ENCODE measurements at places on chromosomes 7 and 10. TPM values are rescaled to one million over a fixed set of nuclear protein-coding genes. Genes with fewer than 3 reads are reported as not detected.
A peak's percentile ranks its signal among the peaks of the same experiment; 100 is the strongest.

MACC1 gene
- 17.4 TPM for total RNA-seq

GIMAP4 gene
- total RNA-seq = 2.1 TPM

LIPF gene
- not detected for total RNA-seq

ENKUR gene
- not detected for total RNA-seq

SCIN gene
- total RNA-seq = 19.5 TPM

GPR85 gene
- total RNA-seq = 0.31 TPM

NUTM2B gene
- total RNA-seq = 1.5 TPM

AGAP4 gene
- 11.3 TPM for total RNA-seq

FAM170B gene
- total RNA-seq = not detected

NKX1-2 gene
- 0.59 TPM for total RNA-seq

SFTPA1 gene
- not detected for total RNA-seq

HOXA6 gene
- not detected for total RNA-seq

DNA sequence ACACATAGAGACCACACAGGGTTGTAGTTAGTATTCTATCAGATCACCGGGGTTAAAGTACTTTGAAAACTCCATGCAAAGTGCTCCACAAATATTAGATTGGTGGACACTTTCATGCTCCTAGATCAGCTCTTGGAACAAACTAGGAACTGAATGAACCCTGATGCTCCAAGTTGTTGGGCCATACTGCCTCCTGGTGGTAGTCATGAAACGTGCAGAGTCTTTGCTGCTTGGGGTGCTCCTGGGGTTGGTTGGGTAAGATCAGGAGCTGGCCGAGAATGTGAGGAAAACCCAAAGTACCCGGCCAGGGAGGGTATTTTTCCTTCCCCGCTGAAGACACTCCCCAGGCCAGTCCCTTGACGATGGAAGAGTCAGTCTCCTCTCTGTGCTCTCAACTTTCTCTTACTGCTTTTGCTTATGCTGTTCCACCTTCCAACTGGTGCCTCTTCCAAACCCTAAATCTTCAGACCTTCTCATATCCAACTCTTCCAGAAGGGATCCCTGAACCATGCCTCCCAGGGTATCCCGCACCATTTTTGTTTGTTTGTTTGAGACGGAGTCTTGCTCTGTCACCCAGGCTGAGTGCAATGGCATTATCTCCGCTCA is 918 bp upstream of the RPEL1 start:
- peaks cover 36% of the 10 kb centered on the region for H3K4me1 ChIP-seq
- no peak overlapping the region for H3K27ac ChIP-seq
- DNase-seq = no peak
- no peak overlapping the region for H3K4me3 ChIP-seq
- H3K36me3 ChIP-seq = no peaks in the 10 kb centered on the region

DNA sequence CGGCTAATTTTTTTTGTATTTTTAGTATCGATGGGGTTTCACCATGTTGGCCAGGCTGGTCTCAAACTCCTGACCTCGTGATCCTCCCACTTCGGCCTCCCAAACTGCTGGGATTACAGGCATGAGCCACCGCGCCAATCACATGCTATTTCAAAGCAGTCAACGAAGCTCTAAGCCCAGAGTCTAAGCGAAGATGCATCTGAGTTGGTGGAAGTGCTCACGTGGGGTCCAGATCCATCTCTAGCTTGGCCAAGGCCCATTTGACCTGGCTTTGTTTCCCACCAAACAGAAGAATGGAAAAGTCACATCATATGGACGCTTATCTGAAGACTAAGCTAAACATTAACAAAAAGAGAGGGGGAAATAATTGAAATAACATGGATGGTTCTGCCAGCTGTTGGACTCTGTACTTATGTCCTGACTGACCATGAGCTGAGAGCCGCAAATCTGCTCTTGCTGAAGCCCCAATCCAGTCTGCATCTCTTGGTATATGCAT is 3.8 kb upstream of the GTF2I start:
- no peaks in the 10 kb centered on the region for H3K27me3 ChIP-seq
- no peak overlapping the region for H3K27ac ChIP-seq
- H3K4me1 ChIP-seq = peaks cover 11% of the 10 kb centered on the region
- no peak overlapping the region for H3K4me3 ChIP-seq

DNA sequence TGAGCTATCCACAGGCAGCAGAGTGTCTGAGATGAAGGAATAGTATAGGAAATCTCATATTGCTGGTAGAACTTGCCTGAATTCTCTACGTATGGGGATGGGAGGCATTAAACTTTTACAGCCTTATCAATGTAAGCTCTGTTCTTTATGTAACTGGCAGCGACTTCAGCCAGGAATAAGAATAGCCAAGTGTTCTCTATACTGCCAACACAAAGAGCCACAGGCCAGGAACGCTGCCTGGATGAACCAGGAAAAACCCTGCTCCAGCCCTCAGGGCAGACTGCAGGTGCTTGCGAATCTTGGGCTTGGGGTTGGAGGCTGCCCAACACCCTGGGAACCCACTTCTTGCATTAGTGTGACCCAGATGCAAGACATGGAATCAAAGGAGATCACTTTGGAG is 6.1 kb upstream of the OLAH start:
- H3K36me3 ChIP-seq = no peaks in the 10 kb centered on the region
- no peak overlapping the region for H3K4me3 ChIP-seq
- H3K27ac ChIP-seq = no peak overlapping the region
- no peaks in the 10 kb centered on the region for H3K4me1 ChIP-seq

DNA sequence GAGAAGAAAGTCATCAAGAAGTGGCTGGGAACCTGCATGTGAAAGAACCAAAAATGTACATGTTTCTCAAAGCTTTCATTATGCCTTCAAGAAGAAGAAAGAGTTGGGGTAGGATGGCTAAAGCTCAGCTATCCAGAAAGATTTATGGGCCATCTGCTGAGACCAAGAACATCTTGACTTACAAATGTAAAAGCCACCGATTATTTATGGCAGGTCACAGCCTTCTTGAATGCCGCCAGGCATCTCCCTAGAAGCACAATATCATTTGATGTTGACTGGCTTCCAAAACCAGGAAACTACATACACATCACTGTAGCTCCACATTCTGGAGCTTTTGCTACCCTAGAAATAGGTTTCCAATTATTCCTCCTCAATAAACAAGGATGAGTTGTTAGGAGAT is 254.2 kb upstream of the AOAH start:
- H3K4me3 ChIP-seq = no peak overlapping the region
- no peak for DNase-seq
- H3K27ac ChIP-seq = no peak overlapping the region
- H3K27me3 ChIP-seq = no peaks in the 10 kb centered on the region
- no peaks in the 10 kb centered on the region for H3K4me1 ChIP-seq
- H3K36me3 ChIP-seq = no peaks in the 10 kb centered on the region

DNA sequence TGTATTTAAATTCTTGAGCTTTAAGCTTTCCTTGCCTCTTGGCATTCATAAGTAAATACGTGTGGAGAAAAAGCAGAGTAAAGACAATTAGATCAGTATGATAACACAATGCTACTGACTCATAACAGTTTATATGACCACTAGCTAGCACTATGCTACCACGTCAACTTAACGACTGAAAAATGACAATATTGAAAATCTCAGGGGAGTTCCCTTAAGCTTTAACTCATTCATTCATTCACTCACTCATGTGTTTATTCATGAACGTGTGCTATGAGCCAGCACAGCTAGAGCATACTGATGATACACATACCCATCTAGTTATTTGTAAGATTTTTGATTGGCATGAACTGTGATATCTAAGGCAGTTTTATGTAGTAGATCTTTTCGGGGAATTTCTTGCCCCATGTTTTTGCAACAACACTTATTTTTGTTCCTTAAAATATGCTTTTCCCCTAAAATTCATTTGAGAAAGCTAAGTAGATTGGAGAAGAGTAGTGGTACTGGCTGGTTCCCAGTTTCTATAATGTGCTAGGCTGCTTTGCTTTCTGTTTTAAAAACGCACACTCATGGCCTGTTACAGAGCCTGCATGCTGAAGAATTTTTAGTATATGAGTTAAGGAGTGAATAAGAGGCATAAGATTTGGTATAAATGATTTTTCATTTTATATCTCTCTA is 57.4 kb upstream of the ACBD5 start:
- no peaks in the 10 kb centered on the region for H3K36me3 ChIP-seq
- H3K4me1 ChIP-seq = no peaks in the 10 kb centered on the region
- H3K27ac ChIP-seq = no peak overlapping the region

DNA sequence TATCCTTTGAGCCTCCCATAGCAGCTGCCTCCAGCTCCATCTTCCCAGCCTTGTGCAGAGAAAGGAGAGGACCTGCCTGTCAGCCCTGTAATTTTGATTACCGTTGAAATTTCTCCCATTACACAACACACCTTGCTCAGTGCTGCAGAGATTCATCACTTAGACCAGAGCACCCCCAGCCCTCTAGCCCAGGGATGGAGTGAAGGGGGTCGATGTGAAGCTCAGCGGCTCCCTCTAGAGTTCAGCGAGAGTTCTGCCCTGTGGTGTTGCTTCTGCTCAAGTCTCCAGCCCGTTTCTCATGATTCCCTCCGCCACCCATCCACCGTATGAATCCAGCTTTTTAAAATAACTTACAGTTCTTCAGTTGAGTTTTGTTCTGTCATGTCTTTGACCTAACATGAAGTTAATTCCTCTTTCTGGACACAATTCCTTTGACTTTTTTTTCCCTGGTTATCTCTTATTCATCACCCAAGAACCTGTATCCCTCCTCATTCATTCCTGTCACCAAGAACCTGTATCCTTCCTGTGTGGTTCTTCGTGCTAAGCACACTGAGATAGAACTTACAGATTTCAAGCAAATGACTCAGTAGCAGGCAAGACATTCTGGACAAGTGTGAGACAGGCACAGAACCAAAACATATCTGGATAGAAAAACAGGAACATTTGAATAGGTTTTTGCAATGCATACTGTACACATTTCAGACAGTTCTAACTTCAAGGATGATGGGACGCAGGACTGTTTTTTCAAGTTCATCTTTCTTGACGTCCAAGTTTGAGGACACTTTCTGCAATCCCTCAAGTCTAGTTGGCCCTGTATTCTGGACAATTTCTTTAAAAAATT is 35.0 kb upstream of the ZNF32 start:
- no peaks in the 10 kb centered on the region for H3K27me3 ChIP-seq
- H3K27ac ChIP-seq = no peak overlapping the region
- no peaks in the 10 kb centered on the region for H3K36me3 ChIP-seq
- DNase-seq = no peak

- H3K27me3 ChIP-seq = no peaks in the 10 kb centered on the region
- H3K4me1 ChIP-seq = no peaks in the 10 kb centered on the region
- H3K27ac ChIP-seq = no peak overlapping the region
- no peak overlapping the region for H3K4me3 ChIP-seq
- no peak for DNase-seq
- H3K36me3 ChIP-seq = no peaks in the 10 kb centered on the region
Observed at GRCh38 chr7:70406186-70406949, 725.6 kb upstream of the GALNT17 start.

DNA sequence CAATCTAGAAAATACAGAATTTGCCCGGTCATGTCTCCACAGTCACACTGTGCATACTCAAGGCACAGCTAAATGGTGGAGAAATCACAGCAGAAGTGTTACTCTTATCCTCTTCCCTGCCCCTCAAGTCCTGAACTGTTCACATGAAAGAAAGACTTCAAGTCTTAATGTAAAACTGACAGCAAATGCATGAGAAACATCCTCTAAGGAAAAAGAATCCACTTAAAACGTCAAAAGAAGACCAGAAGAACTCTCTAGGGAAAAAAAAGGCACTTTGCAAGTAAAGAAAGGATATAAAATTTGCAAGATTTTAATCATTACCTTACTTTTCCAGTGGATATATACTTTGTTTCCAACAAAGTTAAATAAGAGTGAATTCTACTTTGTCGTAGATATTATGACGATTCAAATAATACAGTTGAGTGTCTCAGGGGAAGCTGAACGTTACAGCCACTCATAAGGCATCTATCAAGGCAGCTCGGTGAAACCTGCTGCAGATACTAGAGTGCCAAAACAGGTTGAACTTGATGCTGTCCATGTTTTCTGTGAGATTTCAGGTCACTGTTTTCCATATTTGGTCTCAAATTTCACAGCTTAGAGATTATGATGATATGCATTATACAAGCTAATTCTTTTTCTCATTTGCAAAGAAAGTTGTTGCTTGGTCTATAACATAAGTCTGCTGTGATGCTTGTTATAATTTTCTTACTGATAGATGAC is 155.0 kb downstream of the CTTNBP2 start:
- H3K27ac ChIP-seq = no peak overlapping the region
- no peak for DNase-seq
- H3K36me3 ChIP-seq = no peaks in the 10 kb centered on the region
- no peaks in the 10 kb centered on the region for H3K4me1 ChIP-seq

DNA sequence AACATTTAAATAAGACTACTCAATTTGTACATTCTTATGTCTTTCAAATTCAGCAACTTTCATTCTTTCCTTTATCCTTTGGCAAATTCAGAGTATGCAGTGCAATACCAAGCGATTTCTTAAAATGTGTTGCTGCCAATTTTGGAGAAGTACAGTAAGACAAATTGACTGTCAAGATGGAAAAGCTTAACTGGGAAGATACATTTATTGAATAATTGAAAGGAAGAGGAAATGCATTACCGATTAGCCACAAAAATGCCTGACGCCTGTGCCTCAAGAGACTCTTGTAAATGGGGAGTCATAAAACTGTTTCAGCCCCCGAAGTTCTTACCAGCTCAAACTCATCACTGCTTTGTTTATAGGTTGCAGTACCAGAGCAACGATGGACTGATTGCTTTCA is 373.3 kb upstream of the GALNT17 start:
- no peak overlapping the region for H3K4me3 ChIP-seq
- no peaks in the 10 kb centered on the region for H3K4me1 ChIP-seq
- no peak for DNase-seq

- no peaks in the 10 kb centered on the region for H3K27me3 ChIP-seq
- H3K27ac ChIP-seq = no peak overlapping the region
- no peaks in the 10 kb centered on the region for H3K36me3 ChIP-seq
- no peak for DNase-seq
- peaks cover 6% of the 10 kb centered on the region for H3K4me1 ChIP-seq
Observed at GRCh38 chr7:106462365-106462859, 177.6 kb upstream of the NAMPT start.

GRCh38 chr7:122055073-122055472 is 89.0 kb downstream of the AASS start:
- no peak overlapping the region for H3K4me3 ChIP-seq
- no peaks in the 10 kb centered on the region for H3K4me1 ChIP-seq
- H3K27ac ChIP-seq = no peak overlapping the region

- peaks cover 63% of the 10 kb centered on the region for H3K27me3 ChIP-seq
- H3K27ac ChIP-seq = no peak overlapping the region
- peak overlapping the region; percentile 34 for H3K4me3 ChIP-seq
- no peak for DNase-seq
- no peaks in the 10 kb centered on the region for H3K36me3 ChIP-seq
Observed at GRCh38 chr7:130490888-130491804, 739 bp upstream of the MEST start.

- H3K27ac ChIP-seq = peak overlapping the region; percentile 78
- H3K27me3 ChIP-seq = peaks cover 3% of the 10 kb centered on the region
- no peak for DNase-seq
- peak overlapping the region; percentile 58 for H3K4me3 ChIP-seq
- H3K36me3 ChIP-seq = peaks cover 11% of the 10 kb centered on the region
- peaks cover 77% of the 10 kb centered on the region for H3K4me1 ChIP-seq
Observed at GRCh38 chr7:2520761-2521290, 1.3 kb downstream of the LFNG start.

Data from esophagus squamous epithelium (tissue), 5 donors.